OCI-M1 (cell line): ENCODE measurements at places on chromosomes 11 and 22.

DNA sequence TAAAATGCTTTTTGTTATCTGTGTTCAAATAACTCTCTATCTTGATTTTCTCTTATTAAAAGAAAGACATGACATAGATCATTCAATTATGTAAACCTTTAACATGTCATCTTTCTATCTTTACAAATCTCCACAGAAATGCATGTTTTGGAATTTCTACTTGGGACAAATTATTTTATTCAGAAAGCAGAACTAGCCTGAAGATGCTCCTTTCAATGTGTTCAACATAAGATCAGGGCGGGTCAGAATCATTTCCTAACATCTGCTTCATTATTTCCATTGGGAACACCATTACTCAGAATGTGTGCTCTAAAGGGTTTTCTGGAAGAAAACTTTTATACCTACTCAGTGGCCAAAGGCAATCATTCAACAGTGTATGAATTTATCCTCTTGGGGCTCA, at the start of gene OR5AL1:
OR5AL1 (plus strand) TSS at position 301 of the 400 bp plus-strand sequence.
- no peak for DNase-seq

GRCh38 chr11:55806248-55806647, 4.9 kb upstream of the OR5L1 start:
- no peak for DNase-seq

GRCh38 chr11:77027275-77027674, 6.9 kb upstream of the B3GNT6 start:
- no peak for DNase-seq

DNA sequence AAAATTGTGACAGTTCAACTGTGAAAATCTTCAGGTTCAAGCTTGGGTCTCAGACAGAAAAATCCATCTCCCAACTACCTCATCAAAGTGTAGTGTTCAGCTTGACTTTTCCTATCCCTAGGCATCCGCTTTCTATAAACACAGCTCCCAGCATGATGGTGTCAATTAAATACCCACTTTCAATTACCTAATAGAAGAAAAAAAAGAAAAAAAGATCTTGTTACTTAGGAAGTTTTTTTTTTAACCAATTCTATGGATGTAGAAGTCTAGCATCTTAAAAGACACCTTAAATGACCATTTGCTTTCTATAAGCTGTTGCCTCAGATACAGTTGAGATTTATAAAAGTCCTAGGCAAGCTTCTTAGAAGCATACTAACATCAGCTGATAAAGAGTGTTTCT, 244.1 kb upstream of the MTNR1B start:
- DNase-seq, result no peak

DNA sequence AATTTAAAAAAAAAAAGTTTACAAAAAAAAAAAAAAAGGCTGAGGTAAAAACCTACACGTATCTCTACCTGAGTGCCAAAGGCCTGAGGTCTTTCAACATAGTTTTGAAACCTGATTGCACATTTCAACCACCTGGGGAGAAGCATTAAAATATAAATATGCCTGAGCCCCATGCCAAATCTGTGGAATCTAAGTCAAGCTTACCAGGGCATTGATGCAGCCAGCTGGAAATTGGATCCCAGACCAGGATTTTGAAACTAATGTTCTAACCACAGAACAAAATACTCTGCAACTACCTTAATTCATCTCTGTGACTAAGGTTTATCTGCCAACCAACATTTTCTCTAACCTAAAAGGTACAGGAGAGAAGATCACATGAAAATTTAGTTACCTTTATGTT, 38.8 kb upstream of the CHRNA10 start:
- no peak for DNase-seq

GRCh38 chr11:13776134-13776815, 107.8 kb downstream of the FAR1 start:
- peak; percentile 40 for DNase-seq

- no peak for DNase-seq
Observed at GRCh38 chr22:20024650-20025397, 3.9 kb downstream of the TANGO2 start.

GRCh38 chr11:73869332-73869949, 7.2 kb downstream of the COA4 start:
- DNase-seq, result peak; percentile 59

- DNase-seq, result no peak
Observed at GRCh38 chr22:17418890-17419324, 49.6 kb downstream of the CECR2 start.

DNA sequence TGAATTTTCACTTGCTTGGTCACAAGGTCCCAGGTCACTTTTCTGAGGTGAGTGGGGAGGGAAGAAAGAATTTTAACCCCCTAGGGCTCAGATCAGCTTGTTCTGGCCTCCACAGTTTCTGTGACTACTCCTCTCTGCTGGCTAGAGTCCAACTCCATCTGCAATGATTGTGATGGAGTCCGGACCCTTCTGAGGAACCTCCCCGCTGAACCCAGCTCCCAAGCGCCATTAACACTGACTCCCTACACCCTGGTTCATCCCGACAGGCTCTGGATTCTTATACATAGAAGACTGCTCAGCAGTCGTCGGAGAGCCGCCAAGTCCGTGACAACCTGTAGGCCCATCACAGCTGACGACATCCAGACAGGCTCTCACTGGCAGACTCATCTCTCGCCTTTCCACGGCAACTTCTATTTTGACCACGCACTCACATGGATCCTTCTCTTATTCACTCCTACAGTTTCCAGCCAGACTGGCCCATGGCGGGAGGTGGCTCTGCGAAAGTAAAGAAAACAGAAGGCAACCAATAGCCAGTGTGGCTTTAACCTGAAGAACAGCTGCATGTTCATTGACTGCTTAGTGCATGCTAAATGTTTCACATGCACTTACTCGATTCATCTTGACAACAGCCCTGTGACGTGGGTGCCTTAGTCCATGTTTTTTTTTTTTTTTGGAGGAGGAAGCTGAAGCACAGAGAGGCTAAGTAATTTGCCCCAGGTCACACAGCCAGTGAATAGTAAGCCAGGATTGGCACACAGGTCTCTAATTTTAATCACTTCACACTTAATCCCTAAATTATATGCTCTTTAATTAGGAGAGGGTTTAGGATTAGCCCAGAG, 68.0 kb upstream of the PRDM11 start:
- DNase-seq, result no peak
